A549 treated with Hydrocortisone at 1 μM for 4 hours (cell line): ENCODE measurements at places on chromosomes 3 and 15. TPM values are rescaled to one million over a fixed set of nuclear protein-coding genes. Genes with fewer than 3 reads are reported as not detected.

RTP1 gene
- not detected in 5 replicates for total RNA-seq

FBN1 gene
- 5.6 to 8.7 TPM (median 6.7 TPM) in 5 replicates for total RNA-seq

CISH gene
- total RNA-seq, result 0.52 to 0.74 TPM (median 0.66 TPM) in 5 replicates

SNRPA1 gene
- total RNA-seq, result 110 to 122 TPM (median 117 TPM) in 5 replicates

SST gene
- total RNA-seq, result not detected in 5 replicates

GP5 gene
- total RNA-seq, result not detected in 5 replicates

GRM2 gene
- total RNA-seq, result 0.09 to 0.18 TPM (median 0.14 TPM) in 4 of 5 replicates, not detected in the other

C3orf22 gene
- total RNA-seq, result not detected in 5 replicates

CADM2 gene
- total RNA-seq, result 0.10 to 0.30 TPM (median 0.21 TPM) in 4 of 5 replicates, not detected in the other

SLC2A2 gene
- not detected in 5 replicates for total RNA-seq

KLHL40 gene
- not detected in 5 replicates for total RNA-seq

SLC28A1 gene
- 0.03 to 0.06 TPM in 2 of 5 replicates, not detected in the others for total RNA-seq

LYSMD4 gene
- total RNA-seq, result 2.9 to 4.5 TPM (median 4.1 TPM) in 5 replicates

TGM5 gene
- not detected in 5 replicates for total RNA-seq

RBPMS2 gene
- 6.2 to 8.5 TPM (median 8.2 TPM) in 5 replicates for total RNA-seq

ATRIP gene
- 8.6 to 10.4 TPM (median 9.2 TPM) in 5 replicates for total RNA-seq

GPD1L gene
- total RNA-seq, result 15.5 to 22.2 TPM (median 18.5 TPM) in 5 replicates

EFL1 gene
- 20.0 to 27.8 TPM (median 23.6 TPM) in 5 replicates for total RNA-seq

CKMT1B gene
- 1.9 to 6.3 TPM (median 3.7 TPM) in 5 replicates for total RNA-seq

NOX5 gene
- total RNA-seq, result 0.11 to 0.35 TPM (median 0.20 TPM) in 5 replicates

SLC22A14 gene
- 0.05 to 0.06 TPM (median 0.06 TPM) in 4 of 5 replicates, not detected in the other for total RNA-seq

BCL6 gene
- total RNA-seq, result 10.6 to 15.2 TPM (median 14.0 TPM) in 5 replicates

ITGA11 gene
- total RNA-seq, result 2.7 to 7.5 TPM (median 4.6 TPM) in 5 replicates

ITIH3 gene
- total RNA-seq, result 0.06 to 0.21 TPM (median 0.18 TPM) in 3 of 5 replicates, not detected in the others

MRPL46 gene
- 51.7 to 62.9 TPM (median 57.8 TPM) in 5 replicates for total RNA-seq

ZPLD1 gene
- 0.06 TPM in 1 of 5 replicates, not detected in the others for total RNA-seq

DPPA2 gene
- not detected in 5 replicates for total RNA-seq

VGLL3 gene
- total RNA-seq, result 5.2 to 12.1 TPM (median 8.7 TPM) in 5 replicates

ACKR2 gene
- total RNA-seq, result 0.12 to 0.14 TPM (median 0.13 TPM) in 3 of 5 replicates, not detected in the others

LRRC31 gene
- not detected in 5 replicates for total RNA-seq

SNX22 gene
- total RNA-seq, result 0.75 to 1.3 TPM (median 1.3 TPM) in 5 replicates

ATP8B4 gene
- total RNA-seq, result 0.80 to 1.1 TPM (median 0.99 TPM) in 5 replicates

EPHA3 gene
- not detected in 5 replicates for total RNA-seq

NAALADL2 gene
- 0.10 to 0.23 TPM (median 0.18 TPM) in 3 of 5 replicates, not detected in the others for total RNA-seq

DNAH12 gene
- 0.01 to 0.10 TPM (median 0.05 TPM) in 5 replicates for total RNA-seq

UROC1 gene
- total RNA-seq, result not detected in 5 replicates

PDIA3 gene
- total RNA-seq, result 262 to 365 TPM (median 343 TPM) in 5 replicates

FGD5 gene
- 0.01 to 0.05 TPM (median 0.03 TPM) in 3 of 5 replicates, not detected in the others for total RNA-seq

EIF4E3 gene
- total RNA-seq, result 3.1 to 4.4 TPM (median 4.0 TPM) in 5 replicates

IQCF2 gene
- not detected in 5 replicates for total RNA-seq

SI gene
- not detected in 5 replicates for total RNA-seq

PLCB2 gene
- total RNA-seq, result 0.67 to 1.1 TPM (median 0.85 TPM) in 5 replicates

IGSF11 gene
- total RNA-seq, result 3.5 to 4.8 TPM (median 4.4 TPM) in 5 replicates

ACVR2B gene
- total RNA-seq, result 2.0 to 3.1 TPM (median 3.0 TPM) in 5 replicates

LXN gene
- total RNA-seq, result 49.2 to 63.2 TPM (median 50.8 TPM) in 5 replicates

FAM107A gene
- total RNA-seq, result 0.17 to 0.29 TPM (median 0.22 TPM) in 5 replicates
